ENCODE measurements at places on chromosomes 11 and 22. TPM values are rescaled to one million over a fixed set of nuclear protein-coding genes. Genes with fewer than 3 reads are reported as not detected.

The P2RY6 gene
- 2.4 TPM for polyA plus RNA-seq

- no peak for DNase-seq
Observed at GRCh38 chr11:127193950-127194349, 193.4 kb upstream of the KIRREL3 start.

DNA sequence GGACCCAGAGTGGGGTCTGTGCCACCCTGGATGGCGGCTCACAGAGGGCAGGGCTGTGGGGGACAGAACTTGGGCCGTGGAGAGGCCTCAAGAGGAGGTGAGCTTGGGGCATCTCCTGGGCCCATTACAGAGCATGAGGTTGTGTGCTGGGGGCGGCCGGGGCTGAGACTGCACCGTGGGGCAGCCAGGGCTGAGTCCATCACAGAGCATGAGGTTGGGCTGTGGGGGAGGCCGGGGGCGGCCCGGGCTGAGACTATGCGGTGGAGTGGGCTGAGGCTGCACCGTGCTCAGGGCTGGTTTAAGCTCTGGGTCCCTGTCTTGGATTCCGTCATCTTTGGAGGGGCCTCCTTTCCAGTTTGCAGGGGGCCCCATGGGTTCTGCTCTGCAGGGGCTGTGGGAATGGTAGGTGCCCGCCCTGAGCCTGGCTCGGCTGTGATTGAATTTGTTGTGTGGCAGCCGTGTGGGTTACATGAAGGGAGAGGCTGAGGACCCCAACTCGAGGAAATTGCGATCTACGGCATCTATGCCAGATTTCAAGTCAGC, 38.1 kb upstream of the MUC5AC start:
- DNase-seq, result no peak

DNA sequence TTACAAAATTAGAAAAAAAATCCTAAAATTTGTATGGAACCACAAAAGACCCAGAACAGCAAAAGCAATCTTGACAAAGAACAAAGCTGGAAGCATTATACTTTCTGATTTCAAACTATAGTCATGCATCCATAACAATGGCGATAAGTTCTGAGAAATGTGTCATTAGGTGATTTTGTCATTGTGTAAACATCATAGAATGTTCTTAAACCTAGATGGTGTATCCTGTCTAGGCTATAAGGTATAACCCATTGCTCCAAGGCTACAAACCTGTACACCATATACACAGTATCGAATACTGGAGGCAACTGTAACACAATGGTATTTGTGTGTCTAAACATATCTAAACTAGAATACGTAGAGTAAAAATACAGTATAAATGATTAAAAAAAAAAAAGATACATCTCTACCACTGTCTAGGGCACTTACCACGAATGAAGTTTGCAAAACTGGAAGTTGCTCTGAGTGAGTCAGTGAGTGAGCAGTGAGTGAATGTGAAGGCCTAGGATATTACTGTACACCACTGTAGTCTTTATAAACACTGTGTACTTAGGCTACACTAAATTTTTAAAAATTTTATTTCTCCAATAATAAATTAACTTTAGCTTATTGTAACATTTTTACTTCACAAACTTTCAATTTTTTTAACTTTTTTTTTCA, 18.1 kb upstream of the SC5D start:
- no peak for DNase-seq

GRCh38 chr11:15288863-15289262, 174.1 kb downstream of the INSC start:
- DNase-seq, result no peak
